Stimulated activated CD4-positive, alpha-beta T cell treated with anti-CD3 and anti-CD28 coated beads, Interleukin-4, amount 100 ng/mL, for 48 hours (primary cell): ENCODE measurements at places on chromosomes 3 and 15.

DNA sequence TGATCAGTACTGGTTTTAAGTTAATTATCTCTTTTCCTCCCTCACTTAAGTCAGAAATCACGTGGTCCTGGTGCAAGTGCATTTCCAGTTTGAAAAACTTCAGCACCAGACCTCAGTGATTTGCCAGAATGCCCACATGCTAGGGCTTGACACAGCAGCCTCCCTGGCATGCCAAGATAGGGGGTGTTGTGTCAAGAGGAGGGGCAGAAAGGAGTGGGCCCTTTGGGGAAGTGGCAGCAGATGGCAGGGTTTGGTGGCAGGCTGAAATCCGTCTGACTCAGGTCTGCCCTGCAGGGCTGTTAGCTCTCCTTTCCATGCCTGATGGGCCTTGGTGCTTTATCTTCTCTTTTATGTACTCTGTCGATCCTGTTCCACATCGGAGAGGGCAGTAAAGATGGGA is 23.4 kb downstream of the PXK start:
- DNase-seq: no peak

- DNase-seq: no peak
Measured at GRCh38 chr15:85562824-85563223, 182.4 kb downstream of the AKAP13 start.

DNA sequence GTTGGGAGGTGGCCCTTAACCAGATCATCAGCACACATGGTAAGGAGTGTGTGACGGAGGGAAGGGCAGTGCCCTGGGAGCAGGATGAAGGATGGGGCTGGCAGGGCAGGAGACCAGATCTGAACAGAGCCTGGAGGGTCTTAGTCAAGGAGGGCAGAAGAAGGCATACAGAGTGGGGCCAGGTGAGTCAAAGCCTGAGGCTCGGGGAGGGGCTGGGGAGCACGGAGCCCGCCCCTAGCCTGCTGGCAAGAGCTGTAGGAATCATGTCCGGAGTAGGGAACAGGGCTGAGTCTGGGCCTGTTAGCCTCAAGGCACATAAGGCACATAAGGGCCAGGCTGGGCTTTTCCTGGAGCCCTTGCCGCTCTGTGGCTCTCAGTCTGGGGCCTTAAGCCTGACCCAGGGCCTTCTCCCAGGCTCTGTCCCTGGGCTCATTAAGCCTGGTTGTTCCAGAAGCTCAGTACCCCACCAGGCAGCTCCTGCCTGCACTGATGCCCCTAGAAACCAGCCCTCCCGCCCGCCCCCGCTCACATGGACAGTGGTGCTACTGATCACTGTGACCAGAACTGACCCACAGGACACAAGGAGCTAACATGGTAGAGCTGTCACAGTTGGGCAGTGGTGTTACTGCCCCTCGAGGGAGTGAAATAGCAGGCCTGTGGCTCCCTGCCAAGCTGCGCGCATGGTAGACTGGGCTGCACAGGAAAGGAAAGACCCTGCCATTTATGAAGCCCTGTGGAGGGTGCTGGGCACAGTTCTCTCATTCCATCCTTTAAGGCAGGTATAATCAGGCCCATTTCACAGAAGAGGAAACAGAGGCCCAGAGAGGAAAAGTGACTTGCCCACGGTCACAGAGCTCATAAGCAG is 14.6 kb downstream of the ISG20 start:
- no peak for DNase-seq

DNA sequence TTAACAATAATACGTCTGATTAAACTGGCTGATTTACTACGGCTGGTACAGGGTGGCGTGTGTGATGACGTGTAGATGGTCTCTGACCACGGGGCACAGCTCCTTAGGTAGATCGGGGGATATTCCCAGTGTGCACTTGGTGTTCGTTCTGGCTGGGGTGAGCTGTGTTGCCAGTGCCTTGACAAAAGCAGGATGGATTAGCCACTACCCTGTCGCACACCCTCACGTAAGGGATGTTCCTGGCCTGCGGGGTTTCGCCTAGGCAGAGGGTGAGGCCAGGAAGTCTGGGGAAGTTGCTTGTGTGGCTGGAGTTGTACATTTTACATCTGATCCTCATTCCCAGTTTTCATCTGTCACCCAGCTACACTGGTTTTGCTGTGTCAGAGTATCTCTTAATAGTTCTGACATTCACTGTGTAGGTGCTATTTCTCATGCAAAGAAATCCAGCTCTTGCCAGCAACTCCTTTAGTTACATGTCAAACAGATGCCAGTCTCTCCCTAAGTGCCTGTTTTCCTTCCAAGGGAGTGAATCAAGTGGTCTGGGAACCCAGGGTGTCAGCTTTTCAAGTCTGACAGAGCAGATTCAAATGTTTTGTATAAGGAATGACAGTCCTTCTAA is 66.1 kb upstream of the CCR4 start:
- no peak for DNase-seq

DNA sequence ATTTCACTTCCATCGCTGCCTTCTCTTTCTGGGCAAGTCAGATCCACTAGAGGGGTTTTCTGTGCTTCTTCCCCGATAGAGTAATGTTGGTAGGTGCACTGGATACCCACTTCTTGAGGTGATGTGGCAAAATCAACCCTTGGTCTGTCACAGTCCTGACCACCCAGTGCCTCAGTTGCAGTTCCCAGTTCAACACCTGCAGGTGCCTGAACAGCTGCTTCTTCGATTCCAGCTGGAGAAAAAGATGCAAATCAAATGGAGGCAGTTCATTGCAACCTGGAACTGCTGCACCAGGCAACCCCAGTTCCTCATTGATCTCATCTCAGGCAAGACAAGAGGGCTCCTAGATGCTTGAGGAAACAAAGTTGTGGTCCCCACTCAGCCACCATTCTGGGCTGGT is 186.6 kb downstream of the UBE2E2 start:
- DNase-seq: no peak

GRCh38 chr3:46670000-46670890 is 23.2 kb downstream of the ALS2CL start:
- DNase-seq: no peak

DNA sequence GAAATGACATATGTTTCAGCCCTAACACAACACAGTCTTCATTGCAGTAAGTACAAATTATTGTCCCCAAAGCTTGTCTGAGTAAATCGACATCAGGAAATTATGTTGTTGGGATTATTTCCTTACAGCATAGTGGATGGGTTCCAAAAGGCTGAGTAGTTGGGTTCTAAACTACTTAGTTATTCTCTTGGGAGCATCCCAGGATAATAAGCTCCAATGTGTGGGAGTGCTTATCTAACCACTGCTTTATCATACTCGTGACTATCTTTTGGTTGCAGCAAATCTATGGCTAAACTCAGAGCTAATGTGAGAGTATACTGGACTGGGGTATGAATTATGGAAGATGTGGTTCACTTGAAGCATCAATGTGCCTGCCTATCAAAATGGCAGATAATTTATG is 128.5 kb downstream of the RBMS3 start:
- no peak for DNase-seq

DNA sequence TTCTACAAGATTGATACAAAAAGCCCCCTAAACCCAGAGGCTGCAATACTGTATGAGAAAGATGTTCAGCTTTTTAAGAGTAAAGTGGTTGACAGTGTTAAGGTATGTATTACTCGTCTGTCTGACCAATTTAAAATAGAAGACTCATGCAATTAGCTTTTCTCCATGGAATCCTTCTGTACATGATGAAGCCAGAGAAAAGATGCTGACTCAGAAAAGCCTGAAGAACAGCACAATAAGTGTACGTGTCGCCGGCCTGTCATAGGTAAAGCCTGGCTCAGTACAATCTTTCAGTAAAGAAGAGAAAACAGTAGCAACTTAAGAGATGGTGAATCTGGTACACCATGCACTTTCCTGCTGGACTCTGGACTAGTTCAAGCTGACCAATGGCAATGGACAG is 16.4 kb downstream of the NEK4 start:
- DNase-seq: no peak

- no peak for DNase-seq
Measured at GRCh38 chr15:29704950-29705597, 117.2 kb downstream of the TJP1 start.
